ENCODE measurements at places on chromosomes 2 and 18.

- DNase-seq = no peak
Measured at GRCh38 chr2:170996316-170996715, 67.3 kb downstream of the GORASP2 start.

- DNase-seq = no peak
Measured at GRCh38 chr18:26190506-26190905, 35.7 kb upstream of the TAF4B start.

DNA sequence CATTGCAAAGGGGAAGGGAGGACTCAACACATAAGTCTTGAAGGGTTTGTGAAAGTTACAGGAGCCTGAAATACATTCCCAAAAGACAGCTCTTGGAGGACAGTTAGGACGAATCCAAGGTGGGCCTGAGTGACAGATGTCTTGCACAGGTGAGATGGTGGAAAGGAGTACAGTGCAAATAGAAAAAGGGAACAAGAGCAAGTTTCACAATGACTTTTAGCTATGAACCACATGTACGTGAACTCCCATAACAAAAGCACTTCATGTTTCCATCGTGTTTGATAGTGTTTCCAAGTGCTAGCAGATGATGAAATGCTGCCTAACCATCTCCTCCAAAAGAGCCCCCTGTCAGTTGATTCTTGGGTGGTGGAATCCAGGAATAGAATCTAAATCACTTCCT, 1.8 kb downstream of the IL18RAP start:
- no peak for DNase-seq

DNA sequence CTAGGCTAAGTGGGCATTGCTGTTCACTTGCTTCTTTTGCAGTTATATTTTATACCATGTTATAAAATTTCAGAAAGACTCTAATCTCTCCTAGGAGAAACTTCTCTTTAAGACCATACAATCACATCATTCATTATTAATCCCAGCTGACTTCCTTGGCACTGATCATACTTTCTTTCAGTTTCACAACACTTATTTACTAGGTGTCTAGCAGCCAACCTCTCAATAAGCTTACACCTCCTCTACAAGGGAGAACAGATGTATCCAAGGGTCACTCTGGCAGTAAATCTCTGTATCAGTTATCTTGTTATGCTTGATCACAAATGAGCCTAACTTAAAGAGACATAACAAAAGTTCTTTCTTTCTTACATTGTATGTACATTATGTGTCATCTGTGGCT, 69.8 kb upstream of the EPB41L5 start:
- no peak for DNase-seq

DNA sequence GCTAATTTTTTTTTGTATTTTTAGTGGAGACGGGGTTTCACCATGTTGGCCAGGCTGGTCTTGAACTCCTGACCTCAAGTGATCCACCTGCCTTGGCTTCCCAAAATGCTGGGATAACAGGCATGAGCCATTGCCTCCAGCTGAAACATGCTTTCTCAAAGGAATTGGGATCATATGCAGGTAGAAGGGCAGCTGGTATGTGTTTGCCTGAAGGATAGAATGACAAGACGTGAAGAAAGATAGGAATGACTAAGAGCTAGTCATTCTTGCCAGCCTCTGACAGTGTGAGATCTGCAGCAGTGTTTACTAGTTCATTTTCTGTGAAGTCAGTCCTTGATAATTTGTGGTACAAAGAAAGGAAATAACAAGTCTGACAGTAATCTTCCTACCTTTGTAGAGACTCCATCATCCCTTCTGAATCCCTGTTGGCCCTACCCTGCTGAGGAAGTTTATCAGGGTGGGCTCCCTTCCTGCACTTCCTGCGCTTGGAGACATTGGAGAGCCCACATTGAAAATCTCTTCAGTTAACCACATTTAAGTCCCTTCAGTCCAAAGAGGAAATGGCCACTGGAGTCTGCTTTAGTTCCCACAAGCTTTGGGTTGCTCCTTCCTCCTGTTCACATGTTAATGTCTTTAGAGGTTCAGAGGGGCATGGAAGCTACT, 14.7 kb downstream of the CFLAR start:
- DNase-seq = no peak

GRCh38 chr2:237667893-237668292, 40.5 kb downstream of the LRRFIP1 start:
- no peak for DNase-seq

- DNase-seq = no peak
Measured at GRCh38 chr18:3816610-3817363, 366.8 kb downstream of the TGIF1 start.

DNA sequence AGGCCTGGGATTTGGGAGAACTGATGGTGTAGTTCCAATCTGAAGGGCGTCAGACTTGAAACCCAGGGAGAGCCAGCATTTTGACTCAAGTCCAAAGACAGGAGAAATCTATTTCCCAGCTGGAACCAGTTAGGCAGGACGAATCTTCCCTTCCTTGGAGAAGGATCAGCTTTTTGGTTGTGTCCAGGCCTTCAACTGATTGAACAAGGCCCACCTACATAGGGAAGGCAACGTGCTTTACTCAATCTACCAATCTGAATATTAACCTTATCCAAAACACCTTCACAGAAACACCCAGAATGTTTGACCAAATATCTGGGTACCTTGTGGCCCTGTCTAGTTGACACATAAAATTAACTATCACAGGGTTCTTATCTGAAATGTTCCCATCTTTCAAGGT, 221.9 kb upstream of the DLGAP1 start:
- DNase-seq = no peak

GRCh38 chr2:31828891-31829290, 181.9 kb downstream of the MEMO1 start:
- DNase-seq = no peak

GRCh38 chr2:120508567-120509041, 162.7 kb downstream of the INHBB start:
- DNase-seq = no peak

DNA sequence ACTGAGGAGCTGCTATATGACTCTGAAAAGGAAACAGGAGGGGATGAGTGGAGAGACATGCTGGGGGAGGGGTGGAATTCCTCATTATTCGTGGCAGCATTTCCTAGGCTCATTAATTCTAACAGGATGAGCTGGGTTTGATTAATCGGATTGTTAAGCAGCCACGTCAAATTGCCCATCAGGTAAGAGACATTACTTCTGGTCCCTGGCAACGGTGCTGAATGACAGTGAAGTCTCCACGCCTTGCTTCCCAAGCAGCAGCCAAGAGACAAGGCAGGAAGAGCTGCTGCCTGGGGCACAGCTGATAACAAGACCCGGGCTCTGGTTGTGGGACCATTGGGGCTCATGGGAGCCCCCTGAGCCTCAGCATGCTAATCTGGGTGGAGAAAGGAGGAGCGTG, 86.6 kb downstream of the MARCHF4 start:
- DNase-seq = no peak

DNA sequence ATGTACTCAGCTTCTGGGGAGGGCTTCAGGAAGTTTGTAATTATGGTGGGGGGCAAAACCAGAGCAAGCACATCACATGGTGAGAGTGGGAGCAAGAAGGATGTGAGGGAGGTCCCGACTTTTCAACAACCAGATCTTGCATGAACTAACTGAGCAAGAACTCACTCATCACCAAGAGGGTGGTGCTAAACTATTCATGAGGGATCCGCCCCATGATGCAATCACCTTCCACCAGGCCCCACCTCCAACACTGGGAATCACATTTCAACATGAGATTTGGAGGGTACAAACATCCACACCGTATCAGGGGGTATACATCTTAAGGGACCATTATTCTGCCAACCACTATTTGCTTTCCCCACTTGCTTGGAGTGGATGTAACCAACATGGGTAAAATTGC, 209.6 kb upstream of the HNRNPA3 start:
- no peak for DNase-seq

- DNase-seq = no peak
Measured at GRCh38 chr2:191543708-191544107, 134.2 kb upstream of the NABP1 start.

DNA sequence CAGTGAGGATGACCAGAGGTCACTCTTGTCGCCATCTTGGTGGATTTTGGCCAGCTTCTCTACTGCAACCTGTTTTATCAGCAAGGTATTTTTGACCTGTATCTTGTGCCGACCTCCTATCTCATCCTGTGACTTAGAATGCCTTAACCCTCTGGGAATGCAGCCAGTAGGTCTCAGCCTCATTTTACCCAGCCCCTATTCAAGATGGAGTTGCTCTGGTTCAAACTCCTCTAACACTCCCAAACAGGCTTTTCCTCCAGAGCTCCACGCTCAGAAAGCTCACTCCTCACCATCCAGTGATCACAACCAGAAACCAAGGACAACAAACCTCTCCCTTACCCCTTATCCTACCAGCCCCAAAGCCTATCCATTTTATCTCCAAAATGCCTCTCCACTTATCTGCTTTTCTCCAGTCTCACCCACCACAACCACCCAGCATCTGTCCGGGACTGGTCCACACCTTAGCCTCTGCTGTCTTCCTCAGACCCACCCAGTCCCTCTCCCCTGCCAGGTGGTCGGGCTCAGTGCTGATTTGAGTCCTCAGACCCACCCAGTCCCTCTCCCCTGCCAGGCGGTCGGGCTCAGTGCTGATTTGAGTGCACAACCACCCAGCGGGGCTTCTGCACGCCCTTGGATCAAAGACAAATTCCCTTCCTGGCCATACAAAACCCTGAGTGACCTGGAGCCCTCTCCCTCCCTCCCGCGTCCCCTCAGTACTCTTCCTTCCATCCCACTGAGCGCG, 11.7 kb upstream of the SMAD7 start:
- DNase-seq = no peak

GRCh38 chr2:32442020-32442467, 85.2 kb downstream of the BIRC6 start:
- DNase-seq = no peak

DNA sequence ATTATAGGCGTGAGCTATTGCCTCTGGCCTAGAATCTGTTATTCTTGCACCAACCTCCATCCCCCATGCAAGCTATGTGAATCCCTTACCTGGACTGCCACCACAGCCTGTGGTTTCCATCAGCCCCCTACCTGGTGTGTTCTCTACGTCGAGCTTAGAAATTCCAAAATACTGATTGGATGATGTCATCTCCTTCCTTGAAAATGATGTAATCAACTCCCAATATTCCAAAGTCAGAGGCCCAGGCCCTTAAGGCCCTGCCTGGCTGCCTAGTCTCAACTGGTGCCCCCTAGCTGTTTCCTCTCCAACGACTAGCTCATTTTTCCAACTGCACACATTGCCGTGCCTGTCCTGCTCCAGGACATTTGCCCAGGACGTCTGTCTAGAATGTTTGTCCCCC, 41.3 kb upstream of the GBX2 start:
- DNase-seq = no peak

DNA sequence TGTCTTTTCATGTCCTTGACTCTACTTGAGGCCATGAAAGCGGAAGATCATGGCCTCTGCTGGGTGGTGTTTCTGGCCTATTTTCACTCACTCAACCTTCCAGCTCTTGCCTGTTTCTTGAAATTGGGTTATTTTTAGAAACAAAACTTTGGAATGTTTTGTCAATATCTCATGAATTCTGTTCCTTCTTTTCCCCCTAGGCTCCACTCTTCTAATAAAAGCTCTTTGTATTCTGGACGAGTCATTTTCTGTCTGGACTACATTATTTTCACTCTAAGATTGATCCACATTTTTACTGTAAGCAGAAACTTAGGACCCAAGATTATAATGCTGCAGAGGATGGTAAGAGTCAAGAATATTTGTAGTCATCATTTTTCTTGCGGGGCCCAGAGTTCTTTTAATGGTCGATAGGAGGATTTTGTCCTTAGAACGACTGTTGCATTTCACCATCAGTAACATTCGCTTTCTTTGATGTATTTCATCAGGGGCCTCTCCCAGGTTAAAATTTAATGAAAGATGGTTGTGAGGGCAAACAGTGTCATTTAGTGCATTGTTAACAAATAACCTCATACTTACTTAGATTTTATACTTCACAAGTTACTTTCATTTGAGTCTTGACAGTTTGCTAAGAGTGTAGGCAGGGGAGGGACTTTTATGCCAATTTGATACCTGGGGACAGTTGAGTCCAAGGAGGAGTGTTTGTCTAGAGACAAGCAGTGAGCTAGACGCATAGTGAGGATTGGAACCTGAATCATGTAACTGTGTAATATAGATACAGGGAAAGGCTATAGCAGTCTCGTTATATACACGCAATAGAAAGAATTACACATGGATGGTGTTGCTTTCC, 64.6 kb downstream of the TRPM8 start:
- DNase-seq = no peak

All from NCI-H1092 (cell line).